ENCODE measurements at places on chromosomes 5 and 9.
A peak's percentile ranks its signal among the peaks of the same experiment; 100 is the strongest.

GRCh38 chr5:169410996-169411783 is 110.3 kb upstream of the SLIT3 start:
- no peak for DNase-seq

DNA sequence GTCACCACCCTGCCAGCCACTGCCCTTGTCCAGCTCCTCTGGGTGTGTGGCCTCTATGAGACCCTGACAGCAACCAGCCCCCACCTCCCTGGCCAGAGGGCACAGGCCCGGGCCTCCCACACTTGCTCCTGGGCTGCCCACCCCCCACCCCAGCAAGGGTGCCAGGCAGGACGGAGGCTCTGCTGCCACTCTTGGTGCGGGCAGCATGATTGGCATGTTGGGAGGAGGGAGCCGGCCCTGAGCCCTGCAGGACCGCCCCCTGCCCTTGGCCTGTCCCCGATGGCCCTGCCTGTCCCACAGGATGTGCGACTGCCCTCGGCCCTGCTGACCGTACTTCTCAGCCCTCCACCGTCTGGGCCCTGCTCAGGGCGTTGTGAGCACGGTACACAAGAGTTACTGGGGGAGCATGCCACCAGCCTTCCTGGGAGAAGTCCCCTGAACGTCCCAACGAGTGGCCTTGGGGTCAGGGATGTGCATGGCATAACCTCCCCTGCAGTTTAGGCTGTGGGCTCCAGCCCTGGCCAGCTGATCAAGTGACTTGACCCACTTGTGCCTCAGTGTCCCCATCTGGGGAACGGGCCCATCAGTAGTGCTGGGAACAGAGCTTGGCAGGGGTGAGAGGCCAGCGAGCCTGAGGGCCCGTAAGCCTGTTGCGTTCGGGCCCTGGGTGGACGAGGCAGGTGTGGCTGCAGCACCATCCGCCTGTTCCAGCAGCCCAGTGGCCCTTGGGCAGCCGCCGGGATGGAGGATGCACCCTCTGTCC is 16.0 kb downstream of the GPSM1 start:
- no peak for DNase-seq

- DNase-seq, result no peak
Observed at GRCh38 chr5:57155033-57155432, 18.8 kb upstream of the GPBP1 start.

GRCh38 chr5:28415791-28416443 is 1377.5 kb upstream of the CDH9 start:
- no peak for DNase-seq

DNA sequence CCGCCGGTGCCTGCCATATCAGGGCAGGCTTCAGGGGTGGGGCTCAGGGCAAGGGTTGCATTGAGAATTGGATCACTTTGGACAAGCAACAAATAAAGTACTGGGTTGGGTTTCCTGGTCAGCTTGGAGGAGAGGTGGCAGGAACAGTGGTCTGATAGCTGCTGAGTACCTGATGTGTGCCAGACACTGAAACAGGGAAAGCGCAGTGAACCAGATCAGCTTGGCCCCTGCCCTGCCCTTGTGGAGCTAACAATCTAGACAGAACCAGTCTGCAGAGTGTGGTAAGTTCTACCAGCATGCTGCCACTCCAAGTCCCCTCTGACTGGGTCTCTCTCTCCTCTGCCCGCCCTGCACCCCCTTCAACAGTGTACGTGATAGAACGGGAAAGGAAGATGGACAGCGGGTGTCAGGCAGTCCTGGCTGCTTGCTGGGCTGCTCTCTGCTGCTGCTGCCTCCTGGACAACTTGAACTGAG is 53.4 kb downstream of the CYSTM1 start:
- DNase-seq, result no peak

- peak; percentile 87 for DNase-seq
Observed at GRCh38 chr9:126805554-126806262, 868 bp downstream of the ZBTB43 start.

GRCh38 chr5:58085800-58086199 is 374.1 kb downstream of the PLK2 start:
- no peak for DNase-seq

- no peak for DNase-seq
Observed at GRCh38 chr5:151454166-151454565, 6.8 kb downstream of the SLC36A1 start.

- no peak for DNase-seq
Observed at GRCh38 chr5:169656125-169656901, 19.2 kb downstream of the DOCK2 start.

Measured in CD4-positive, alpha-beta T cell treated with Interleukin-1 beta for 1 hour (primary cell).